PC-3 (cell line): ENCODE measurements at places on chromosomes 1 and 21. TPM values are rescaled to one million over a fixed set of nuclear protein-coding genes. Genes with fewer than 3 reads are reported as not detected.

DNA sequence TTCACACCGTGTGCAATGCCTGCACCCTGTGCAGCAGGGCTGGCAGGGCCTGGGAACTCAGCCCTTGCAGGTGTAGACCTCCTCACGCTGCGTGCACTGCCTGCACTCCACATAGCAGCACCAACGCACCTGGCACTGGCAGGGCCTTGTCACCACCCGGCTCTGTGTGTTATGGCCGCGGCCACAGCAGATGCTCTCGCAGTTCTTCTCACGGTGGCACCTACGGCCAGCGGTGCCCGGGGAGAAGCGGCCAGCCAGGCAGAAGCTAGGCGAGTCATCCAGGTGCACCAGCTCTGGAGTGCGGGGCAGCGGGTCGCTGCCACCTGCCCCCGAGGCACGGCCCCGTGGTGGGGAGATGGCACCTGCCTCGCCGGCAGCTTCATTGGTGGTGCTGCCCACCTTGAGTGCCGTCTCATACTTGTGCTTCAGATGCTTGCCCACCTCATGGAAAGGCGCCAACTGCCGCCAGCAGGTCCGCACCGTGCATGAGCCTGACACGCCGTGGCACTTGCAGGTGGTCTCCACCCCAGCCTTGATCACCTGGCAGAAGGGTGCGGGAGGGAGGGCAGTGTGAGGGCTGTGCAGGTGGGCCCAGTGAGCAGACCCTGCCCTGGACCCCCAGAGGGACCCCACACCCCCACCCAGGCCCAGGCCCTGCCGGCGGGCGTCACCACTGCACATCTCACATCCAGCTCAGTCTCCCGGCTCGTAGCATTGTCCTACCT, 26.1 kb downstream of the WNT9A start:
- no peaks in the 10 kb centered on the region; the same call in 1 of the 2 replicates for H3K4me1 ChIP-seq
- H3K27ac ChIP-seq = no peak overlapping the region
- H3K27me3 ChIP-seq = no peaks in the 10 kb centered on the region
- no peak overlapping the region for H3K4me3 ChIP-seq

GRCh38 chr1:81432059-81432458, 368.7 kb upstream of the ADGRL2 start:
- peaks cover 56% of the 10 kb centered on the region for H3K27me3 ChIP-seq
- no peak overlapping the region for H3K4me3 ChIP-seq
- no peaks in the 10 kb centered on the region for H3K4me1 ChIP-seq
- DNase-seq = no peak
- H3K36me3 ChIP-seq = no peaks in the 10 kb centered on the region

The BEND5 gene
- total RNA-seq = 1.9 and 3.1 TPM in 2 replicates

DNA sequence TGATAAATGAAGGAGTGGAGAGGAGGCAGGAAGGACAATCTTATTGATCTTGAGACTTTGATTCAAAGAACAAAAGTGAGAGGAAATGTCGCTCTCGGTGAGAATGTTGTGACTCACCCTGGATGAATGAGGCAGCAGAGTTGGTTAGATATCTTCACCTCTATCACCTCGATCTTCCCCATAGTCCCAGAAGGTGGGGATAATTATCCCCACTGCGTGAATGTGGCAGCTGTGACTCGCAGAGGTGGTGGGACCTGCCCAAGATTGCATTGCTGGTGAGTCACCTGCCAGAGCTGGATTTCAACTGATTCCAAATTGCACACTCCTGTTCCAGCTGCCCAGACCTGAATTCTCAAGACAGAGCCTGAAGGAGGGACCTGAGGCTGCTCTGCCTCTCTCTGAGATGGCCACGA, 105.0 kb downstream of the MATN1 start:
- no peak overlapping the region for H3K4me3 ChIP-seq
- H3K4me1 ChIP-seq = peaks cover 4% of the 10 kb centered on the region; the same call in 1 of the 2 replicates
- peak; percentile 31 for DNase-seq
- H3K27me3 ChIP-seq = no peaks in the 10 kb centered on the region
- H3K27ac ChIP-seq = no peak overlapping the region

DNA sequence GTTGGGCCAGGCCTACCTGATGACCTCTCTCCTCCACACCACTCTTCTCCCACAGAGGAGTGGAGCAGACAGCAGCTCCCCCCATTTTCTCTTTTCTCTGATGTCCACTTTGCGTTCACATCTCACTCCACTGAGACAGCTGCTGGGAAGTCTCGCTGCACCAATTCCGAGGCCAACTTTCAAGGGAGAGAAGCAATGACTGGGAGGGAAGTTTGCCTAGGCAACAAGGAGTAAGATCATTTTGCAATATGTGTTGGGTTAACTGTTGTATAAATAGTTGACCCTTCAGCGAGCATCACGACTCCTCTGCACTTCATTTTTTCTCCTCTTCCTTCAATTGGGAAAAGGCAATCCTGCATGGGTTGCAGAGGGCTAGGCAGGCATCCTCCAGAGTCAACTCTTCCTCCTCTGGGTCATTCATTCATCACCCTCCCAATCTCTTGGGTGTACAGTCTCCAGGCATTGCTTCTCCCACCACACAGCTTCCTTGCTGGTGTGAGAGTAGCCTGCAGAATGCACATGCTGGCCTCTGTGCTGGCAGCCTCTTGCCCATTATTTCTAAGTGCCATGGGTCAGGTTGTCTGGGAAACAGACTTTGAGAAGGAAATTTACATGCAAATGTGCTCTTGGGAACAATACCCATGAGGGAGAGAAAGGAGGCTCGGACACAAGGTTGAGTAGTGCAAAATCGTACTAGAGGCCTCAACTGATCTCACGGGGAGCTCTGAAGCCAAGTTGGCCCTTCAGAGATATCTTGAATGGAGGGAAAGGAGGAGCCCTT, 75.8 kb upstream of the BCAR3 start:
- H3K4me3 ChIP-seq = no peak overlapping the region
- no peak for DNase-seq
- no peaks in the 10 kb centered on the region for H3K27me3 ChIP-seq
- H3K4me1 ChIP-seq = peaks cover 61% of the 10 kb centered on the region
- peak overlapping the region; percentile 94 for H3K27ac ChIP-seq

DNA sequence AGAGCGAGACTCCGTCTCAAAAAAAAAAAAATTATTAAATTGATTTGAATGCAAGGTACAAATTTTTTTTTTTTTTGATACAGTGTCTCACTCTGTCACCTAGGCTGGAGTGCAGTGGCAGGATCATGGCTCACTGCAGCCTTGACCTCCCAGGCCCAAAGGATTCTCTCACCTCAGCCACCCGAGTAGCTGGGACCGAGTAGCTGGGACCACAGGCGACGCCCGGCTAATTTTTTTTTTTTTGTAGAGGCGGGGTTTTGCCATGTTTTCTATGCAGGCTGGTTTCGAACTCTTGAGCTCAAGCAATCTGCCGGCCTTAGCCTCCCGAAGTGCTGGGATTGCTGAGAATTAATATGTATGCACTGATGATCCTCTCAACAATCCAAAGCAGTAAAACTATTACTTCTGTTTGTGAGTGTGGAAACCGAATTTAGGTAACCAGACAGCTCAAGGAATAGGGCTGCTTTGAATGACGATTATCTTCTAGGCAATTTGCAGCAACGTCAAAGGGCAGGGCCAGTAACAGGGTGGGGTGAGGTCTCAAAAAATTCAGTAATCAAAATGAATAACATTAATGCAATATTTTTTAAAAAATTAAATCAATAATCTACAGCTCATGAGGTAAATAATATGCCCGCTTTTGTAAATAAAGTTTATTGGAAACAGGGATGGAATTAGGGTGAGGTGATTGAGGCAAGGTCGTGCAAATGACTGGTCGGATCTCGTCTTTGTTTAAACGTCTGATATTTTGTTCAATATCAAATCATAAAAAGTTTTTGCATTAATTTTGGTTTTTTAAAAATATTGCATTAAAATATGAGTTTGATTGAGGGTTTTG, 1.2 kb downstream of the CLSPN start:
- H3K27me3 ChIP-seq = no peaks in the 10 kb centered on the region
- peak overlapping the region; percentile 54; the same call in 1 of the 2 replicates for H3K27ac ChIP-seq
- DNase-seq = no peak

DNA sequence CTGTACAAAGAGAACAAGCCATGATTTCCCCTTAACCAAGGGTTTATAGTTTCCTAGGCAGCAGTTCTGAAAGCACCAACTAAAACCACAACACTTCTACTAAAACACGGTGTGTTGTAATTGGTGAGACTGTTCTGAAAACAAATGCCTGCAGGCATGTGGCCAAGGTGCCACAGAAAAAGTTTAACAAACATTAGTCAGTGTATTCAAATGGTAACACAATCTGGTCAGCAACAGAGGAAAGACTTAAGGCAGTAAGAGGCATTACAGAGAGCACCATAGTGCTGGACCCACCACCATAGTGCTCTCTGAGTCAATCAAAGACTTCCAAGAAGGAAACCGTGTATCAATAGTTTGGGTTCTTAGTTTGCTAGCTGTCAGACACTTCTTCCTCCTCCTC, 16.7 kb downstream of the SNIP1 start:
- H3K4me3 ChIP-seq = no peak overlapping the region
- peak overlapping the region; percentile 56 for H3K27ac ChIP-seq
- H3K4me1 ChIP-seq = peaks cover 46% of the 10 kb centered on the region
- peaks cover 34% of the 10 kb centered on the region for H3K36me3 ChIP-seq
- no peaks in the 10 kb centered on the region for H3K27me3 ChIP-seq

GRCh38 chr21:41582866-41583265, 74.9 kb upstream of the TMPRSS2 start:
- H3K27ac ChIP-seq = peak overlapping the region; percentile 98
- no peak for DNase-seq
- 0 out of 2 replicates have a peak, but pooled peaks cover 4% of the 10 kb centered on the region for H3K36me3 ChIP-seq
- no peak overlapping the region for H3K4me3 ChIP-seq
- H3K27me3 ChIP-seq = no peaks in the 10 kb centered on the region

DNA sequence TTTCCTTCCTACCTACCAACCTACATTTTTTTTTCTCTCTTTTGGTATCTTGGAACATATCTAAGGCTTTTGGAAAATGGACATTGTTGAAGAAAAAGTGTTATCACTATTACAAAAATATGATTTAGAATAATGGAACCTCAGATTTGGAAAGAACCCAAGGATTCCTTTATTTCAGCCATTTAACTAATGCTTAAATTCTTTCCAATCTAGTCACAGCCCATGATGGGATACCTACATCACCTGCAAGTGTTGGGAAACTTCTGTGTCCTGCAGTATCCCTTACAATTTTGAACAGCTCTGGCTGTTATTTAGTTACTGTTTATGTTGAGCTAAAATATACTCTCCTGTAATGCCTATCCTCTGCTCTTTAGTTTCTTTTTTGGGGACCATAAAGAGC, 22.3 kb upstream of the APOBEC4 start:
- no peaks in the 10 kb centered on the region for H3K4me1 ChIP-seq
- H3K27ac ChIP-seq = no peak overlapping the region
- H3K27me3 ChIP-seq = no peaks in the 10 kb centered on the region
- no peak for DNase-seq
- no peaks in the 10 kb centered on the region for H3K36me3 ChIP-seq

DNA sequence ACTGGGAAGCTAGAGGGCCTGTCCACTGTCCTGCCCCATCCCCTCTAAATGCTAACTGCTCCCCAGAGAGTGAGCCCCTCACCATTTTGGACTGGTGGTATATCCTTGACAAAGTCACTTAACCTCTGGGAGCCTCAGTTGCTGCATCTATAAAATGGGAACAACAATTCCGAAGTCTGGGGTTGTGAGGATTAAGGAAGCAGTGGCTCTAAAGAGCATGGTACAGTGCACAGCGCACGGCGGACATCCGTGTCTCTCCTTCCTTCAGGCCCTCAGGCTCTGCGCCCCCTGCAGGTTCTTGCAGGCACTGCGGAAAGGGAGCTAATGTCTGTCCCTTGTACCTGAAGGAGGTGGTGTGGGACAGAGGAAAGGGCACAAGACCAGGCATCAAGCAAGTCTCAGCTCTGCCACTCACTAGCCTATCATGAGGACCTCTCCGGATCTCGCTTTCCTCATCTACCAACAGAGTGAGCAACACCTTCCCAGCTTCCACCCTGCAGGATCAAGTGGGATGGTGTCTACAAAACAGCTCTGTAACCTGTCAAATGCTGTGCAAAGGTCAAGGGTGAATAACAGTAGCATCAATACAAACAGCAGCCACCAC, 20.1 kb downstream of the ECE1 start:
- DNase-seq = peak; percentile 75
- peaks cover 26% of the 10 kb centered on the region for H3K36me3 ChIP-seq
- no peak overlapping the region for H3K4me3 ChIP-seq
- peaks cover 14% of the 10 kb centered on the region for H3K4me1 ChIP-seq

GRCh38 chr1:1148061-1148460, 25.6 kb upstream of the TTLL10 start:
- no peaks in the 10 kb centered on the region for H3K36me3 ChIP-seq
- no peak overlapping the region for H3K4me3 ChIP-seq
- DNase-seq = no peak
- H3K27me3 ChIP-seq = no peaks in the 10 kb centered on the region

The MIB2 gene
- total RNA-seq = 164 and 218 TPM in 2 replicates

The HSF2BP gene
- total RNA-seq = 1.2 and 2.4 TPM in 2 replicates

The GBP6 gene
- 0.17 and 0.40 TPM in 2 replicates for total RNA-seq

DNA sequence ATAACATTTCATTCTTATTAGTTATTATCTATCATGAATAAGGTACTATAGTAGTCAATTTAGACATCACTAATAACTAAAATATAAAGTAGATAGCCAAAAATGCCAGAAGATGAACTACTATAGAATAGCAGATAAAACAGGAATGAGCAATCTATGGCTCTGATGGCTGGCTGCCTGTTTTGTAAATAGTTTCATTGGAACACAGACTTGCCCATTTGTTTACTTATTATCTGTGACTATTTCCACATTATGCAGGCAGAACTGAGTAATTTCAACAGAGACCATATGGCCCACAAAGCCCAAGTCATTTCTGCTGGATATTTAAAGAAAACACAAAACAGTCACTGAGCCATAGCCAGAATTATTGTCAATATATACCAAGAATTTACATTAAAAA, 222.1 kb downstream of the COL24A1 start:
- DNase-seq = no peak
- H3K27ac ChIP-seq = no peak overlapping the region
- peaks cover 8% of the 10 kb centered on the region; the same call in 1 of the 2 replicates for H3K27me3 ChIP-seq
- H3K36me3 ChIP-seq = no peaks in the 10 kb centered on the region

DNA sequence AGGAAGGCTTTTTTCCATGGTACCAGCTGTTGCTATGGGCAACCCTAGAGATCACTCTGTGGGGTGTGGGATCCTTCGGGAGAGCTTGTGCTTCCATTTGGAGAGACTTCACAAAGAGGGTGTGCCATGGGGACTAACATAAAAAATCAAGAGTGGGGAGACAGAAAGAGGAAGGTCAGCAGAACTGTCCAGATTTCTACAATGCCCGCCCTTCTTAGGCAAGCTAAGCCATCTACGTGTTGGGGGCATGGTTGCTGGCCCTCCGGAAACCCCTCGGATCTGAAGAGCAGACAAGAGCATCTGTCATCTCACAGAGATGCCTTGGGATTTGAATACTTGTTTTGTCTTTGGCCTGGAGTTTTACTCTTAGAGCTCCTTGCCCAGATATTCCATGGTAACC, 83.9 kb upstream of the ZNF648 start:
- H3K27ac ChIP-seq = no peak overlapping the region
- no peak for DNase-seq
- H3K36me3 ChIP-seq = no peaks in the 10 kb centered on the region
- no peak overlapping the region for H3K4me3 ChIP-seq
- H3K27me3 ChIP-seq = no peaks in the 10 kb centered on the region

GRCh38 chr1:76782809-76783208, 84.5 kb upstream of the ST6GALNAC5 start:
- H3K27me3 ChIP-seq = peaks cover 27% of the 10 kb centered on the region
- no peak overlapping the region for H3K27ac ChIP-seq
- no peak overlapping the region for H3K4me3 ChIP-seq
- no peak for DNase-seq
- no peaks in the 10 kb centered on the region for H3K4me1 ChIP-seq

- H3K27ac ChIP-seq = peak overlapping the region; percentile 80
- H3K36me3 ChIP-seq = no peaks in the 10 kb centered on the region
- H3K4me3 ChIP-seq = no peak overlapping the region
These were observed 63.7 kb downstream of the MAP10 start for GRCh38 chr1:232868793-232869491.

- no peaks in the 10 kb centered on the region for H3K27me3 ChIP-seq
- no peak overlapping the region for H3K4me3 ChIP-seq
- peaks cover 34% of the 10 kb centered on the region for H3K4me1 ChIP-seq
- H3K27ac ChIP-seq = no peak overlapping the region
- peaks cover 7% of the 10 kb centered on the region; the same call in 1 of the 2 replicates for H3K36me3 ChIP-seq
These were observed 111.4 kb downstream of the ST3GAL3 start for GRCh38 chr1:43818691-43819090.
